Uterus (tissue), 4 donors: ENCODE measurements at places on chromosomes 16 and 17. TPM values are rescaled to one million over a fixed set of nuclear protein-coding genes. Genes with fewer than 3 reads are reported as not detected.

GRCh38 chr16:29742683-29743275 lies 3.0 kb downstream of the C16orf54 start:
- no peak for DNase-seq

- DNase-seq = no peak
Measured at GRCh38 chr16:75112734-75113491, 3.7 kb downstream of the LDHD start.

- no peak for DNase-seq
Measured at GRCh38 chr17:35489944-35490343, 41.4 kb upstream of the SLFN13 start.

The MYH8 gene
- not detected for total RNA-seq

DNA sequence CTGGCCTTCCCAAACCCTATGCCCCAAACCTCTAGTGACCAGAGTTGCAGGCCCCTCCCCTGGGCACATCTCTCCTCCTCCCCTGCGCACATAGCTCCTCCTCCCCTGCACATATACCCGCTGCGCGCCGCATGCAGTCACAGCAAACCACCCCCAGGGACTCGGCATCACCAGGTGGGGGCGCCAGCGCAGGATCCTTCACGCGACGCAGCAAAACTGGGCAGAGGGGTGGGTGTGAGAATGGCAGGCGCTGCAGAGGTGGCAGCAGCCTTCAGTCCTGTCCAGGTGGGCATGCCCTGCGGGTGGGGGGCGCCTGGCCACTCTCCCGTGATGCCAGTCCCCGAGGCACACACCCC lies 5.6 kb downstream of the CORO6 start:
- DNase-seq = peak; percentile 62

The CD300A gene
- total RNA-seq = 10.9 TPM

The CISD3 gene
- 3.8 TPM for total RNA-seq

The LHX1 gene
- 2.8 TPM for total RNA-seq

The CDR2L gene
- 25.4 TPM for total RNA-seq

DNA sequence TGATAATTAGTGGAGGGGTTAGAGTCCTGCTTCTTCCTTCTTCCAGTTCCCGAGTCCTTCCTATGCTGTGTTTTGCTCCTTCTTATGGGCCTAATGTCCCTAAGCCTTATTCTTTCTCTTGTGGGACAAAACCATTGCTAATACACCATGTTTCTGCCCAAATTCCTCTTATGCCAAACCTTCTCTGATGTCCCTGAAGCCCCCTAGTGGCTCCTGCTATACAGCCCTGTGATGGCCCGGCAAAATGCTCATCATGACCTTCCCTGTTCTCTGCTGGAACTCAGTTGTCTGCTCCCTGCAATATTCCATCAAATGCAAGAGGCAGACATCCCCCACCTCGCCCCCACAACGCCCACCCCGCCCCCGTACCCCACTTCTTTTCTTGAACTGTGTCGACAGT lies 171.6 kb downstream of the CDH11 start:
- DNase-seq = no peak

DNA sequence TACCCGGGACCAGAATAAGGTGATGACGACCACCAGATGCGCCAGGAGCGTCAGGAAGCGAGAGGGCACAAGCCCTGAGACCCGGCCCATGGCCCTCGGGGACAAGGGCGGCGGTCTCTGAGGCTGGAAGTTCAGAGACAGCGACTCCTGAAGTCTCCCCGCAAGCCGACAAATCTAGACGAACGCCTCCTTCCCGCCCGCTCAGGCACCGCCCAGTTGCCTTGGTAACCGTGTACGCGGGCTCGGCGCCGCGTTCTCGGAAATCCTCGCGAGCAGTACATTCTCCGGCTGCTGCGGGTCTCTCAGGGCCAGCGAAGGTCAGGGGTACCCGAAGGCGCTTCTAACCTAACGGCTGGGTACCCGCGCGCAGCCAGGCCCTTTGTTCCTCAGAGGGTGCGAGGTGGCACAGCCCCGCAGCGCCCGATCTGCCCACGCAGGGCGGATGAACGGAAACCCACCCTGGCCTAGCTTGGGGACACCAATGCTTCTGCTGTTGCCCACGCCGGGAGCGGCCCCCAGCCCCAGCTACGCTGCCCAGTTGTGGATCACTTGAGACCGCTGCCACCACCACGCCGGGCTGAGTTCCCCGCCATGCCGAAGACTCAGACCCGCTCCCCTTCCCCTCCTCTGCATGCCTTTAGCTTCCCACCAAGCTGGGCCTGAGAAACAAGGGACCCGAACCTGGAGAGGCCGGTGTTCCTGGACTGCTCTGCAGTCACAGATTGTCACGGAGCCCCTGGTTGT lies at the start of gene TMEM107:
Gene TMEM107 (minus strand): TSS at position 184 of the 744 bp plus-strand sequence. CDS start 94 bp downstream, at position 90.
- peak; percentile 84 for DNase-seq

GRCh38 chr16:9481747-9482730 lies 390.6 kb downstream of the HAPSTR1 start:
- DNase-seq = no peak

DNA sequence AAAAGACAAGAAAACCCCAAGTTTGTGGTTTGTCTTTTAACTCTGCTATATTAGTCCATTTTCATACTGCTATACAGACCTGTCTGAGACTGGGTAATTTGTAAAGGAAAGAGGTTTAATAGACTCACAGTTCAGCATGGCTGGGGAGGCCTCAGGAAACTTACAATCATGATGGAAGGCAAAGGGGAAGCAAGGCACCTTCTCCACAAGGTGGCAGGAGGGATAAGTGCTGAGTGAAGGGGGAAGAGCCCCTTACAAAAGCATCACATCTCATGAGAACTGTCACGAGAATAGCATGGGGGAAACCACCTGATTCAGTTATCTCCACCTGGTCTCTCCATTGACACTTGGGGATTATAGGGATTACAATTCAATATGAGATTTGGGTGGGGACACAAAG lies 13.5 kb upstream of the ADAM11 start:
- DNase-seq = no peak

DNA sequence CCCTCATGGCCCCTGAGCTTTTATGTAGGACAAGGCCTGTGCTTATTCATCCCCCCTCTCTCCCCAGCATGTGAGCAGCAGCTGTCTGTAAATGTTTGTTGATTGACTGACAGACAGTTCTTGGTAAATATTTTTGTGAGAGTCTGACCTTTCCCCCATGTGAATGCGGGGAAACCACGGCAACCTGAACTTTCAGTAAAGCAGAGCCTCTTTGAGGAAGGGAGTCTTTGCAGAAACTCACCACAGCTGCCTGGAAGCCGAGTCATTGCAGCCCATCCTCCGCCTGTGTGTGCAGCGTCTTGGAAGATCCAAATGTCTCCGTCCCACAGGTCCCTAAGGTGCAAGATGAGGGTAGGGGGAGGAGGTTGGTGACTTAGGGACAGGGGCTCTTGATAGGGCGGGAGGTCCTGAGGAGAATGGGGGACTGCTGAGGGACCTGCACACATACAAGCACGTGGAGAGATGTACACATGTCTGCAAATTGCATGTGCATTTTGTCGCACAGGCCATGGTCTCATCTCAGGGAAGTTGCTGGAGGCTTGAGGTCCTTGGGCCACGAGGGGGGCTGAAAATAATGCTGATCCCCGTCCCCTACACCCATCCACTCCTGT lies 23.0 kb upstream of the IL21R start:
- DNase-seq = no peak
